ENCODE measurements at places on chromosomes 4 and X.

DNA sequence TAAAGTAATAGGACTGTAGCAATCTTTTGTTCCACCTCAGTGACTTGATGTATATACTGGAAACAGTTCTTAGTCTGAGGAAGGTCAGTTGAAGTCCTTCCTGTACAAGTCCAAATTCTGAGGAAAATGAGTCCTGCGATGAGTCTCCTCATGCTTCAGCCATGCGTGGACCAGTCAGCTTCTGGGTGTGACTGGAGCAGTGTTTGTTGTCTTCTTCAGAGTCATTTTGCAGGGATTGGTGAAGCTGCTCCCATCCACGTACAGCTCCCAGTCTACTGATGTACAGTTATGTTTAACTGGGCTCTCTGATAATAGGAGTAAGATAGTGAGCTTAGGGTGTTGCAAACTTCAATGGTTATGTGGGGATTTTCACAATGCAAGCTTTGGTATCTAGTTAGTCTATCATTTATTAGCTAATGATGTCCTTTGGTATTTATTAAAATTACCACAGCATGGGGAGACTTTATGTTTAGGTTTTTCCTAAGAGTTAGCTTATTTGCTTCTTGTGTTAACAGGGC lies 3.4 kb downstream of the UGT2B17 start:
- no peak for DNase-seq

DNA sequence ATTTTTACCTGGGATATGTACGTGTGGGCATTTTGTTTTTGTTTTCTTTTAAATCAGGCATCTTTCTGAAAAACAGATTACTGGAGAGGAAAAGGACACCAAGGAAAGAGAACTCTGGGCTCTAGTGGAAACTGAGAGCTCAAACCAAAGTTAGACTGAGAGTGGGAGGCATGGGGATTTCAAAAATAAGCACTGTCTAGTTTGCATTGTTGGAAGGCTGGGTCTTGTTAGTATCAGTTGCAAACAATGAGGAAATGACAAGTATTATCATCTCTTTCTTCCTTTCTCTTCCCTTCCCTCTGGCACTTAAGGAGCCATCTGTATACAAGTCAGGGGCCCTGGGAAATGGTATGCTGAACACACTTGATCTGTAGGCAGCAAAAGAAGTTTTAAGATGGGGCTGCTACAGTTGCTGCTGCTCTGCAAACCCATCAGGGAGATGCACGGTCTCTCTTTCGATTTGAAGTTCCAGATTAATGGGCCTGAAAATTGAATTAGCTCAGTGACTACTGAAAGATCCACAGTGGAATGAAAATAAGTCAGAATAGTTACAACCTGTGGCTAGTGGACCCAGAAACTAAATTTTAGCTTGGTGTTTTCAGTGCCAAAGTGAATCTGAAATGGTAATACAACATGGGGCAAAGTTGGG lies 48.0 kb upstream of the GRXCR1 start:
- no peak for DNase-seq

DNA sequence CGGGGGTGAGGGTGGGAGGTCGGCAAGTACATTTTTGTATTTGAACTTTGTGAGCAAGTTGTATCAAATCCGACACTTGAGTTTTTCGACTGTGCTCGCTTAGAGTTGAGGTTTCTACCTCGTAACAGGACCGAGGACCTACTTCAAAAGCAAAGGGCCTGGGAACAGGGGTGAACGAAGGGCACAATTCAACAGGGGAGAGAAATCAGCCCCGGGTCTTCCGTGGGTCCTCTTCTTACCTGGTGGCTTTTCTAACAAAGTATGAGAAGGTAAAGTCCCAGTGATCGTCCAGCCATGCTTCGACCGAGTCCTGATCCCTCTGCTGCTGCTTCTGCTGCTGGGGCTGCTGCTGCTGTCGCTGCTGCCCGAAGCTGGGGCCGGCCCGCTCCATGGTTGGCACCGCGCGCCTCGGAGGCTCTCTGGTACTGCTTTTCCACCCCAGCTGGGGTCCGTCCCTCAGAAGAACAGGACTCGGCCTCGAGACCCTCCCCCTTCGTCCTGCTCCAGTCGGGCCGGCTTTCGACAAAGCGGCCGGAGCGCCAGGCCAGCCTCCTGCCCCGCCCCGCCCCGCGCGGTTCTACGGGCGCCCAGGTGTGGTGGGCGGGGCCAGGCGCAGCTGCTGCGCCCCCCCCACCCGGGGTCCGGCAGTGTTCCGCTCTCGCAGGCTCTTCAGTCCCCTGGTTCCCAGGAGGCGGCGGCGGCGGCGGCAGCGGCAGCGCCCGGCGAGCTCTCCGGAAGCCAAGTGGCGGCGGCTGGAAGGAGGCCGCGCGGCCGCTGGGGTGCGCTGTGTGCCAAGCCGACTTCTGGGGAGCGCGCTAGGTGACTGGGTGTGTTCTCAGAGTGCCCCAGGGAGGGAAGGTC lies at the start of gene PDE5A:
TSS of gene PDE5A (minus strand) at position 524 of the 861 bp plus-strand sequence. CDS start at position 391, 133 bp downstream.
- DNase-seq, result peak; percentile 47

- no peak for DNase-seq
These were observed 964 bp upstream of the HMGB2 start for GRCh38 chr4:173334891-173335752.

DNA sequence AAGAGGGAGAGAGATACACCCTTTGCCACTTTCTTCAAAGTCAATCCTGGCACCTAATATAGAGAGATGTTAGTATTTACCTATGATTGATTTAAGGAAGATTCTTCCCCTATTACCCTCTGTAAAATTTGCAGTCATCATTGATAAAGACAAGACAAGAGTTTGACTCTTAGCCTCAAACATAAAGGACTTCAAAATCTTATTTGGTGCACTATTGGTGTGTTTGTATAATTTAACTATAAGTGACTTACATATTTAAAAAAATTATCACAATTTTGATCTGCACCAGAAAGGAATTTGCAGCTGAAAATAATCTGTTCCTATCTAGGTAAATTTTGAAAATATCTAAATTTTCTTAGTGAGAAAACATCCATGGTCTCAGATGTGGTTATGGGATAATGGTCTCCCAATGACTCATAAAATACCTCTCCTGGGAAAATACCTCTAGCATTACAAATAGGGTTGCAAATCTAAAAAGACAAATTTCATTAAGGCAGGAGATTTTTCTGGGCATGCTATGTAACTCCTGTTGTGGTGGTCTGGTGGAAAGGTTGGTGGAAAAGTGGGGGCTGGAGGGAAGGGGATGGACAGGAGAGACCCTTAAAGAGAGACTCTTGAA lies 173.6 kb upstream of the MED14 start:
- no peak for DNase-seq

GRCh38 chr4:182328505-182328904 lies 85.3 kb downstream of the TENM3 start:
- DNase-seq, result no peak

GRCh38 chrX:136816975-136817374 lies 36.2 kb upstream of the ARHGEF6 start:
- DNase-seq, result no peak

- DNase-seq, result no peak
These were observed 16.9 kb upstream of the ADH6 start for GRCh38 chr4:99235955-99236354.

GRCh38 chrX:56615282-56615681 lies 51.9 kb downstream of the UBQLN2 start:
- DNase-seq, result no peak

DNA sequence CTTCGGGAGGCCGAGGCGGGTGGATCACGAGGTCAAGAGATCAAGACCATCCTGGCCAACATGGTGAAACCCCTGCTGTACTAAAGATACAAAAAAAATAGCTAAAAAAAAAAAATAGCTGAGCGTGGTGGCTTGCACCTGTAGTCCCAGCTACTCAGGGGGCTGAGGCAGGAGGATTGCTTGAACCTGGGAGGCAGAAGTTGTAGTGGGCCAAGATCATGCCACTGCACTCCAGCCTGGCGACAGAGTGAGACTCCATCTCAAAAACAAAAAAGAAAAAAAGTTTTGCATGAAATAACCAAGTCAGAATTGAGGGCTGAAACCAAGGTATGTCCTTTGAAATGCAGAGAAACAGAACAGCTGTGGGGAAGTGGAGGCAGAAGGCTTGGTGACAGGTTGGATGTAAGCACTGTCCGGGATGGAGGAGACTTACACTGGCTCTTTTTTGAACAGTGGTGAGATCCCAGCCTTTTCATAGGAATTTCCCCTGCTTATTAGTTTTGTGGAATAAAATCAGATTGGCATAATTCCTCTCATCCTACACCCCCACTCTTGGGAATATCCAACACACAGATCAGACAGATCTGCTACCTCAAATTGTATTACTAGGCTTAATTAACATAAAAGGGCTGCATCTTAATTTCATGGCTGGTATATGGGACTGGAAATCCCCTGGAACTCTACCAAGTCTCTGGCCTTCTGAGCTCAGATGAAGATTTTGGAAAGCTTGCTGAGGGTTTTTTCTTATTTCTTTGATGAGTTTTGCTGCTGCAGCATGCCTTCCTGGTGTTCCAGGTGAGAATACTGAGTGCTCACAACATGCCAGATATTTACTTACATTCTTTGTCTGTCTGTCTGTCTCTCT lies 18.8 kb upstream of the C4orf36 start:
- no peak for DNase-seq

DNA sequence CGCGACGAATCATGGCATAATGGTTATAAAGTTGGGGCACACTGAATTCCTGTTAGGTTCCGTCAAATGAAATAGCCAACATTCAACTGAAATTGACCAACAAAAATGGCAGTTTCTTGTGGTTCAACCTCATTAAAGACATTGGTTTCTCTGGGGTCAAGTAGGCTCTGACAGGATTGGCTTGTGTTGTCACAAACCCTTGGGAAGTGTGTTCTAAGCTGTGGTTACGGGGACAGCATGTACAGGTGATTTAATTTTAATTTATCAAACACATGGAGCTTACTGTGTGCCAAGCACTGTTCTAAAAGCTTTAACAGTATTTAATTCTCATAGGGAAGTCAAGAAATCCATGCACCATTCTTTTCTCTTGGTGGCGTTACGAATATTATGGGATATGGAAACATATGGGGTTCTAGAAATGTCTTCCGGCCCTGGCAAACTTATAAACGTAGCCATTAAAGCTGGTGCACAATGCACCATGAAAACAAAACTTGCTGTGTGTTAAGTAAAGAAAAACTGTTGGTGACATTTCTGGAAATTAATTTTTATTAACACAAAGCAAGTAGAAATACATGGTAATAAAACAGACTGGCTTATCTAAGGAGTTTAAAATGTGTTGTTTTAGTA lies 891 bp downstream of the XK start:
- DNase-seq, result no peak

DNA sequence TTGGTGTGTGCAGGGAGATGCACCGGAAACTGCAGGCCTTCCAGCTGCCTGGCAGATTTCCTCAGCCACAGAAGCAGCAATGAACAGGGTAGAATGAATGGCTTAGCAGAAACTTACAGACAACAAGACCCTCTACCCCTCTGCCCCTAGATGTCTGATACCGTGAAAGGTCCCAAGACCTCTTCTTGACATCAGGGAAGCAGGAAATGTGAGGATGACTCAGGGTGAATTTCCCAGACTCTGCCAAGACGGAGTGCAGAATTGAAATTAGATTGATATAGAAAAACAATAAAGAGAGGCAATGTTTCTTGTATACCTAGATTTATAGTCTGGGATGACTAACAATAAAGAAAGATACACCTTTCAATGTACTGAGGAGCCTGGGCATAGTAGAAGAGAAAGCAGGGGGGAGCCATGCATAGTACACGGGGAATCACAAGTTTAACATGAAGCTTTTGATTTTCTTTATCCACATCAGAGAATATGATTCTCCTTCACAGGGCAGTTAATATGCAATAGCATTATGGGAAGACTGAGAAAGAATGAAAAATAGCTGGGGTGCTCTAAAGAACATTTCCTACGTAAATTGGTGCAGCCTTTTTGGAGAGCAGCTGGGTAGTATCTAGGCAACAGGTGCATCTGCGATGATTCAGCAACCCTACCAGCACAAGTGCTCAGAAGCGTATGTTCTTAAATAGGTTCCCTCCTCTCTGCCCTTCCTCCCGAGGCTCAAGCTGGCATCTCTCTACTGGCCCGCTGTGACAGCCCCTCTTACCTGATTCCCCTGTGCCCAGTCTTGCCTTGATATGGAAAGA lies 18.3 kb upstream of the CXCR3 start:
- no peak for DNase-seq

DNA sequence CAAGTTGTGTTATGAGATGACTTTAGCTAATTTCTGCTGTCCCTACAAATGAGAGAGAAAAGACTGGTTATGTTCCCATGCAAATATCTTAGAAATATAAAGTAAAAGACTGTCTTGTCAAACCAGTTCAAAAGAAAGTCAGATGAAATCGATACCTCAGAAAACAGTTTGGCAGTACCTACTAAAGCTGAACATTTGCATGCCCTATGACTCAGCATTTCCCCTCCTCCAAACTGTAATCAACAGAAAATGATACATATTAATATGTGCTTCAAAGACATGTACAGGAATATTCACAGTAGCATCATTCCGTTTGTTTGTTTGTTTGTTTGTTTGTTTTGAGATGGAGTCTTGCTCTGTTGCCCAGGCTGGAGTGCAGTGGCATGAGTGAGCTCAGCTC lies 90.3 kb downstream of the ARX start:
- no peak for DNase-seq

- no peak for DNase-seq
These were observed 32.7 kb upstream of the TMEM150C start for GRCh38 chr4:82594456-82594855.

DNA sequence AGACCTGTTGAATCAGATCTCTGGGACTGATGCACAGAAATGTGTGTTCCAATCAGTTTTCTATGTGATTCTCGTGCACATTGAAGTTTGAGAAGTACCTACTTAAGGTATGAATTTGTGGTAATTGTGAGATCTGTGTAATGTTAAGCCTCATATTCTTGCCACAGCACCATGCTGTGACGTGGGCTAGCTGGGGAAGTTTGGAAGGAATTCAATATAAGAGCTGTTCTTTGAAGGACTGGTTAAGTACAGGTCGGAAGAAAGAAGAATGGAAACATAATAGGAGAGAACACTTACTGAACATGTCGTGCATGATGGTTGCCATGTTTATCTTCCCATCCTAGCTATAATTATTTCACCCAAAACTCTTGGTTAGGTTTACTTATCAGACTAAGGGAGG lies 79.7 kb upstream of the CXXC4 start:
- no peak for DNase-seq

- no peak for DNase-seq
These were observed 43.3 kb downstream of the SPCS3 start for GRCh38 chr4:176363072-176363471.

- no peak for DNase-seq
These were observed 1825.7 kb upstream of the ADGRL3 start for GRCh38 chr4:59374416-59374815.

DNA sequence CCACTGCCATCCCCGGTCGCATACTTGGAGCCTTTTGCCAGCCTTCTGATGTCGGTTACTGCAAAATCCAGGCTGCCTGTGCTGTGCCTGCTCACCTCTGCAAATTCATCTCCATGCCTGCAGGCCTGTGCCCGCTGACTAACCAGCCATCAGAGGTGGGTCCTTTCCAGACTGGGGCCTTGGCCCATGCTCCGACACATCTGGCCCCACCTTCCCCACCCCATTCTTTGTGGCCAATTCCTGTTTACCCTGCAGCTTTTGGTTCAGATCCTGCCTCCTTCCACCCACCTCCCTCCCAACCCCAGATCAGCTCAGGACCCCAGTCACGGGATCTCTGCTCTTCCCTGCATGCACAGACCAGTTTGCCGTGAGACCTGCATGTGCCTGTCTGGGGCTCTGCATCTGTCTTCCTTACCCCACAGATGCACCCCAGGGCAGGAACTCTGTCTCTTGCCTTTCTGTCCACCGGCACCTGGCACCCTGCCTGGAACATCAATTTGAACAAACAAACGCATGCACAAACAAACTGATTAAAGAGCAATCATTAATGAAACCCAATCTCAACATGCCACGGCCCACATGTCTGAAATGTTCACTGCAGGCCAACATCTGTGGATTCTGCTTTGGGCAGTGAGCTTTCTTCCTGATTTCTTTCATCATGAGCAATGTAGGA lies 112.8 kb upstream of the PSAPL1 start:
- DNase-seq, result no peak

Measured in stimulated activated CD8-positive, alpha-beta memory T cell treated with anti-CD3 and anti-CD28 coated beads, Interleukin-7, amount 100 ng/mL, for 24 hours (primary cell).